Hematopoietic multipotent progenitor cell treated with erythropoietin and hydrocortisone succinate and interleukin-3 and kit ligand, for 17 days (in vitro differentiated cells): ENCODE measurements at places on chromosomes 5 and 9.

DNA sequence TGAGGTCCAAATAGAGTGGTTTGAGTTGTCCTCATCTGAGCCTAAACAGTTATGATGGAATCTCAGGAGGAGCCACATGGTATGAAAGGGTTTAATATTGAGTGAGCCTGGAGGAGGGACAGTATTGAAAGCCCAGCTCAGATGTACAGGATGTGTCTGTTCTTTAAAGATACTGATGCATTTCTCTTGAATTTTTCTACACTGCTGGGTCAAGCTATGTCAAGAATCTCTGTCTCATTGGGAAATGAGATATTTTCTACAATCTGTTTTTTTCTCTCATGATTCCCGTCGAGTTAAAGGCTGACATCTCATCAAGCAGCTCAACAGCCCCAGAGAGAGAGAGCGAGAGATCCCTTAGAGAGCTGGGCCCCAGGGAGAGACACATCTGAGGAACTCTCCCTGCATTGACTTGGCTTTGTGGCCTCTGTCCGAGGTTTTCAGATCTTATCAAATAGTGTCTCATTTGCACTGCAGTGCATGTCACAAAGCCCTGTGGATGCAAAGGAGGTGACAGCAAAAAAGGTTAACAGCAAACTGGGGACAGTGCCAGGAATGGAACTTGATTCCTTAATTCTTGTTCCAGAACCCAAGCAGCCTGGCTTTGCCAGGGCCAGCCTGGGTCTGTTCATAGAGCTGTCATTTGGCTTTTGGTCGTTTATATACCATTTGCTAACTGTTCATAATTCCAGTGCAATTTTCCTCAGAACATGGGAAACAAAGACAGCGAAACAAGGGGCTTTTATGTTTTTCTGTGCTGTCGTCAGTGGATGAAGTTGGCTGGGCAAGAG lies 19.0 kb upstream of the ACTBL2 start:
- no peak for DNase-seq

- DNase-seq: no peak
Measured at GRCh38 chr5:87151547-87151946, 116.1 kb upstream of the RASA1 start.

- no peak for DNase-seq
Measured at GRCh38 chr5:150258130-150258529, 31.4 kb downstream of the CAMK2A start.

DNA sequence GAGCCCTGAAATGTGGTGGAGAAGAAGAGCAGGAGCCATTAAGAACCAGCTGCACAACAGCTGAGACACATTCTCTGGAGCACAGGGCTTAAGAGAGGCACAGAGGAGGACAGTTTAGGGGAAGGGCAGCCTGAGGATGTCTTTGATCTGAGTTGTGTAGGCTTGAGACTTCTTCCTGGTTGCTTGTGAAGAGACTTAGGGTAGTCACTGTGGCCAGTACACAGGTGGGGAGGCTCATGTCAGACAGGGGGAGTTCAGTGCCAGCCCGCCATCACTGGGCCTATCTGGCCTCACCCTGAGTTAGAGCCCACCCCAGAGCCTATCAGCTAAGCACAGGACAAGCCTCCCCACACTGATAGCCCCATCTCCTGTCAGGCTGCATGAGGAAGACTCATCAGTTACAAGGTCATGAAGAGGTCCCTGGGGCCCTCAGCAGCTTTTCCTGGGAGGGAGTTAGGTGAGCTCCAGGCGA lies 19.8 kb downstream of the SLC22A4 start:
- peak; percentile 76 for DNase-seq

DNA sequence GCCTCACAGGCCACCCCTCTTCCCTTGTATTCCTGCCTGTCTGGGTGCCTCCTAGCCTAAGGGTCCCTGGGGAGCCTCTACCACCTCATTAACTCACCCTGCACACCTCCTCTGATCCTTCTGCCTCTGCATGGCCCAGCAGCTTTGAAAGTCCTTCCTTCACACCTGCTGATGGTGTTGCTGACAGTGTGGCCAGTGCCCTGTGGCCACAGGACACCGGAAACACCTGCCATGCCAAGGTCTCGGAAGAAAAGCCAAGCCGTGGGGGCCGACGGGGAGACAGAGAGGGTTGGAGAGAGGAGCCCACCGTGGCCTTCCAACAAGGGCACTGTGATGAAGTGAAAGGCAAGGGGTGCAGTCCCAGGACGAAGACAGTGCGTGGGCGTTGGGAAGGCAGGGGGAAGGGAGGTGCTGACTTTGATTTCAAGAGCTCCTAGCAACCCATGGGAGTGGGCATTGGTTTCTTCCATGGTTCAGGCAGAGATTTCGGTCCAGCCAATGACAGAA lies 4.1 kb downstream of the BTNL9 start:
- no peak for DNase-seq

- DNase-seq: no peak
Measured at GRCh38 chr5:74324556-74324955, 316.0 kb downstream of the ENC1 start.

DNA sequence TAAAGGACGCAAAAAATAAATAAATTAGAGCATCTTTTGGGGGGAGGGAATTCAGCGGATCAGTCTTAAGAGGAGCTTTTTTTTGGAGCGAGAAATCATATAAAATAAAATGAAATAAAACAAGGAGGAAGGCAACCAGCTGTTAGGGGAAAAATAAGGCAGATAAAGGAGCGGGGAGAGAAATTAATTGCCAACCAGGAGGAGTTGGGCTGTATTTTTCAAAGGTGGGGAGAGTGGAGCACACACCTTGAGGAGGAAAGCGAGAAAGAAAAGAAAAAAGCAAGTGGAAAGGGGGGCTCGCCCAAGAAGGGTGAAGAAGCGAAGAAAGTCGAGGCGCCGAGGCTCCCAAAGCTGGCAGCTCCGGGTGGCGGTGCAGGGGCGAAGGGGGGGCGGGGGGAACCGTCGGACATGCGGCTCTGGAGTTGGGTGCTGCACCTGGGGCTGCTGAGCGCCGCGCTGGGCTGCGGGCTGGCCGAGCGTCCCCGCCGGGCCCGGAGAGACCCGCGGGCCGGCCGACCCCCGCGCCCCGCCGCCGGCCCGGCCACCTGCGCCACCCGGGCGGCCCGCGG lies at the start of gene PAPPA:
TSS of gene PAPPA (plus strand) at position 27 of the 569 bp plus-strand sequence. CDS start at position 409, 382 bp downstream.
- DNase-seq: no peak

GRCh38 chr9:28967226-28967625 lies 1393.9 kb upstream of the C9orf72 start:
- no peak for DNase-seq

DNA sequence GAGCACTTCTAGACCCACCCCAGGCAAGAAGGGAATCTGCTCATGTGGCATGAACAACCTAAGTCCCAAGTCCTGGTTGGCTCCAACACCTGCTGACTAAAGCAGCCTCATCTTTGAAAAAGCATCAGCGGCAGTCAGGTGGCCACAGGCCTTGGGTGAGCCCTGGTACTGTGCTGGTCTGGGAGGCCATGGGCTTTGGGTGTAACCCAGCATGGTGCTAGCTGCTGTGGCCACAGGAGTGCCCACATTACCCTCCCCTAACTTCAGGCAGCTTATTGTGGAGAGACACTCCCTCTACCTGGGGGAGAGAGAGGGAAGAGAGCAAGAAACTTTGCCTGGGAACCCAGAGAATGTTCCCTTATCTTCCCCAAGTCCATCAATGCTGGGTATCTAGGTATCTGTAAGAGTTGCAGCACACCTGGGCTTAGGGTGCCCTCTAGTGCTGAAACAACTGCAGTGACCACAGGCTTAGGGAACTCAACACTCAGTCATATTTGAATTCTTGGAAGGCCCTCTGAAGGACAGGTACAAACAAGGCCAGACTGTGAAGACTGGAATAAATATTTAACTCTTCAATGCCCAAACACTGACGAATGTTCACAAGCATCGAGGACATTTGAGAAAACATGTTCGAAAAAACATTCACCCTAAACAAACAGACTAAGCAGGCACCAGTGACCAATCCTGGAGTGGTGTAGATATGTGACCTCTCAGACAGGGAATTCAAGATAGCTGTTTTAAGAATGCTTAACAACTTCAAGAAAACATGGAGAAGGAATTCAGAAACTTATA lies 69.9 kb upstream of the OR2K2 start:
- peak; percentile 39 for DNase-seq

GRCh38 chr9:115162946-115163345 lies 45.0 kb upstream of the TNC start:
- no peak for DNase-seq

GRCh38 chr9:28342815-28343338 lies 769.6 kb upstream of the C9orf72 start:
- DNase-seq: no peak

DNA sequence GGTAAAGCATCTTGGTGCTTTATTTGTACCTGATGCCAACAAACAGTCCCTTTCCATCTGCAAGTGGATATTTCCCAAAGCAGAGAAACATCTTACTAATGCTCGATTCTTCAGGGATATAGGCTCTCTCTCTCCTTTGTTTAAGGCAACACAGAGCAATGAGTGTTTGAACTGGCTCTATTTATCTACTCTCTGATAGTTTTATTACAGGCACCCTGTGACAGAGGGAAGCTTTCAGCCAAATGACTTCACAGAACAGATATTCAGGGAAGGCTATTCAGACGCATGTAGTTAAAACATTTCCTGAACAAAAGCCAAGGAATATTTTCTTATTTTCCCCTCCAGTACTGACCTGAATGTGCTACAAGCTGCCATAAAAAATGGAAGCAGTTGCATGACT lies 141.8 kb downstream of the YIPF5 start:
- no peak for DNase-seq

- DNase-seq: no peak
Measured at GRCh38 chr5:143828710-143829109, 16.7 kb downstream of the HMHB1 start.

- DNase-seq: no peak
Measured at GRCh38 chr9:137462396-137462985, 3.4 kb upstream of the NSMF start.

- DNase-seq: no peak
Measured at GRCh38 chr5:151151793-151152192, 5.8 kb downstream of the ANXA6 start.

DNA sequence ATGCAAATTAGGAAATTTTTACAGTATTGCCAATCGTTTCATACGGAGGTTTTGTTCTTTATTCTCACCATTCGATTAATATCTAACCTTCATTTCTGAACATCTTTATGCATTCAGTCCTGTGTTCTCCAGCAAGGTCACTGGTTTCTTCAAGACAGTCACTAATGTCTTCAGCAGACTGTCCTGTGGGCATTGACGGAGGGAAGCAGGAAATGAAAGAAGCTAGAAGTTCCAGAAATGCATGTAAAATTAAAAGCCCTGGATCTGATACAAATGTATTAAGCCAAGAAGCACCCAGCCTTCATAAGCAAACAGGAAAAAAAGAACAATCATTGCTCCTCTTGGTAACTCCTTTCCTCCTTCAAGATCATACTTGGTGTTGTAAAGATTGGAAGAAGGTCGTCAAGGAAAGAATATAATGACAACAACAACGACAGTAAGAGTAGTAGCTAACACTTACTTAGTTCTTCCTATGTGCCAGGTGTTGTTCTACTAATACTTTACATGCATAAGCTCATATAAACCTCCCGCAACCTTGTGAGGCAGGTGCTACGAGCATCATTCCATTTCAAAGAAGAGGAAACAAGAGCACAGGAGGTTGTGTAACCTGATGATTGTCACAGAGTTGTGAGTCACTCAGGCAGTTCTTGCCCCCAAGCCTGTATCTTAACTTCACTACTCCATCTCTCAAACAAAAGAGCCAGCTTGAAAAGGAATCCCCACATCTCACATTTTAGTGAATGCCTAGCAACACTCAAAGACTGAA lies 59.9 kb upstream of the CER1 start:
- no peak for DNase-seq

DNA sequence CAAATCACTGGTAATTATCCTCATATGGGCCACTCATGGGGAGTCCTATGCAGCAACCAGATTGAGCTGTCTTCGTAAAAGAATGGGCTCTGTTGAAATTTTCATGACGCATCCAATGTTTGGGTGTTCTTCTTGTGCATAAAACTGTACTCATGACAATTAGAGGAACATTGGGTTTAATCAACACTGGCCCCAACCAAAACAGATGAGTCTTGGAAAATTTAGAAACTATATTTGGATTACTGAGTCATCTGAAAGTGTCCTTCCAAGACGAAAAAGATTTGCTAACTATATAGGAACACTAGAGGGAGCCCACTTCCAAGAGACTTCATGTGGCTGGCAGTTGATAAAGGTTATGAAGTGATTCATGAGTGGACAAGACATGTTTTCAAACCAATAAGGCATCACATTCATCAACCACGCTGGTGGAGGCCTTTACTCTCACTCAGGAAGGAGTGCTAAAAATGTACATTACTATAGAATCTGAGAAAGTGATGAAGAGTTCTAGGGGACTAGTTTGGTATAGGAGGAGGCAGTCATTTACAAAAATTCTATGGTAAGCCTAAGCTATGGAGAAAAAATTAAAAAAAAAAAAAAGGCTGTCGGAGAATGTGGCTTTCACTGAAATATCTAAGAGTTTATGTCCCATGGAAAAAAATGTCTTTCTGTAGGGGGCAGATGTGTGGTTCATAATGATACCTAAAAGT lies 313.5 kb downstream of the PRDM9 start:
- no peak for DNase-seq

GRCh38 chr5:139415221-139415861 lies 11.5 kb upstream of the SPATA24 start:
- DNase-seq: no peak

GRCh38 chr5:156326718-156327259 lies at the start of gene SGCD:
TSS of gene SGCD (plus strand) at chr5:156327164.
- DNase-seq: no peak

GRCh38 chr9:126519660-126520420 lies 93.9 kb upstream of the LMX1B start:
- DNase-seq: no peak

DNA sequence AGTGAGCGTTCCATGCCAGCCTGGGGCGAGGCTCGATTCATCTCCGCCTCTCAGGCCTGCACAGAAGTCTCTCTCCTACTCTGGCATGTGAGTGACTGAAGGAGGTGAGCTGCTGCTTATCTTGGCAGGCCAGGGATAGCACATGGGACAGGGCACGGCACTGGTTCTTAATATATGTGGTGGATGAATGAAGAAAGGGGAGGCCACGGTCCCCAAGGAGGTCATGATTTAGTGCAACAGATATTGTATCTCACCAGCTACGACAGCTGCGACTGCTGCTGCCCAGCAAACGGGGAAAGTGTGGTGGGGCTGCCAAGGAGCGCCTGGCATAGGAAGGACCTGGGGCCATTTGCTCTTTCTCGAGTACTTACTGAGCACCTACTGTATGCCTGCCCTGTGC lies 19.3 kb upstream of the MAPK9 start:
- DNase-seq: no peak

DNA sequence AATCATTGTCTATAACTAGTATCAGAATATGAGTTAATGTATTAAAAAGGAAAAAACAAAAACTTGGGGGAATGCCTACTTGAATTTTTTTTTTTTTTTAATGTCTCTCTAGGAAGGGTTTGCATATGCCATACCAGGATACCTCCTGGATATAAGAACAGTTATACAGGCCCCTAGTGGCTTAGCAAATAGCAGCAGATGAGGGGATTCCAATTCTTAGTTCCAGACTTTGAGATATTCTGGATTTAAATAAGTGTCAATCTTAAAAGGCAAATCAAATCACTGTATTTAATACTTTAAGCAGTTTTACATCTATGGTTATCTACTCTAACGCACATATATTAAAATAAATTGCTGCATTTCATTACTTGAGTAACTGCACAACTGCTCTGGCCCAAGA lies 1055.5 kb upstream of the DMAC1 start:
- DNase-seq: no peak
